ENCODE measurements at places on chromosomes 5 and 9.

GRCh38 chr5:75091597-75091996 is 39.2 kb upstream of the GCNT4 start:
- DNase-seq: no peak

DNA sequence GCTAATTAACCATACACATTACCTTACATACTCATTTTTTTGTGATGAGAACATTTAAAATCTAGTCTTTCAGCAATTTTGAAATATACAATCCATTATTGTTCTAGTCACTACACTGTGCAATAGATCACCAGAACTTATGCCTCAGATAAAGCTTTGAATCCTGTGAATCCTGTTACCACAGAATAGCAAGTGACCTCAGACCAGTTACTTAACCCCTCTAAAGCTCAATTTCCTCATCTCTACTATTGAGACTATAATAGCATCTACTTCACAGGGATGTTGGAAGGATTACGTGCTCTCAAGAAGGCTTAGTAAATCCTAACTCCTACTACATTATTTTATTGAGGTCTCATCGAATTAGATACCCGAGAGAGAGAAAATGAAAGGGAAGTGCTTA is 60.2 kb upstream of the PIP5K1B start:
- DNase-seq: no peak

GRCh38 chr9:99948896-99949295 is 42.4 kb downstream of the STX17 start:
- DNase-seq: no peak

DNA sequence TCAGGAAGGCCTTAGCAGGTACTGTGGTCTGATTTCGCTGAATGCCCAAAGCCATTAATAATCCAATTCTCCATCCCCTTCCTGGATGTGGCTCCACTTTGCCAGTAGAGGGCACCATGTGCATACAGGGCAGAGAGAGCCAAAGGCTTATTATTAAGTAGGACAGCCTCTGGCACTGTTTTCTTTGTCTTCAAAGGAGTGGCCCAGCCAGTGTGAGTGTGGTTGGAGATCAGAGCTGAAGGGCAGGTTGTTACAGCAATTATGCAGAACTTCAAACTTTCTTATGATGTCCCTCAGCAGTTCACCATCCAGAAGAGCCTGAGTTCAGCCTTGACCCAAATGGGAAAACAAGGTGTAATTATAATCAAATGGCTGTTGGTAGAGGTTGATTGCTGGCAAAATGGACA is 38.6 kb upstream of the CEMIP2 start:
- DNase-seq: peak; percentile 49

DNA sequence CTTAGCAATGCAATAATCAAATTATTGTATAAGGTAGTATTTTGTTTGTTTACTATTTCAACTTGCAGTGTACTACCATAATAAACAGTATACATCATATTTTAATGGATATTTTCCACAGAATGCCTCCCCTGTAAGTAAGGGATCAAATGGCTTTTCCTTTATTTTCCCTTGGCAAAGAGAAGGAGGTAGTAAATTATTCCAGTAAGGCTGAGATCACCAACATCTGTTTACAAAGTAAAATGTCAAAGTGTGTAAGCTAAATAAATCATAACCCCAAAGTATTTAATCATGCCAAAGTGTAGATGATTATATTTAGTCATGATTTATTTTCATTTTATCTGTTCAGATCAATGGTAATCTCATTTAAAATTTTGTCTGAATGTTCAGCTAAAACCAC is 537.6 kb downstream of the PRDM9 start:
- no peak for DNase-seq

- no peak for DNase-seq
Observed at GRCh38 chr5:177593511-177593910, 1.5 kb downstream of the TMED9 start.

GRCh38 chr5:74164725-74165235 is 475.7 kb downstream of the ENC1 start:
- no peak for DNase-seq

- DNase-seq: no peak
Observed at GRCh38 chr9:18896531-18897179, 136.4 kb downstream of the SAXO1 start.

DNA sequence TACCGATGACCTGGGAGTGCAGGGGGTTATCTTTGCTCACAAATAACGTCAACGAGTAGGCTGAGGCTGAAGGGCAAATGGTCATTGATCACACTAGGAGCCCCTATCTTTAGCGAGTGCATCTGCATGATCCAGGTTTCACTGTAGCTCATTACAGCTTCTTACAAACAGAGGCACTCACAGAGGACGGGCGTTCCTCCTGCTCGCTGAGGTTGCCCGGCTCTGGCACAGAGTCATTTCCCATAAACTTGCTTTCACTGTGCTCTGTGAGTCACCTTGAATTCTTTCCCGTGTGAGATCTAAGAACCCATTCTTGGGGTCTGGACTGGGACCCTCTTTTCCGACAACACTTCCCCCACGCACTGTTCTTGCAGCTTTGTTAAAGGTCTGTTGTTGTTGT is 1.9 kb upstream of the PAEP start:
- DNase-seq: no peak

DNA sequence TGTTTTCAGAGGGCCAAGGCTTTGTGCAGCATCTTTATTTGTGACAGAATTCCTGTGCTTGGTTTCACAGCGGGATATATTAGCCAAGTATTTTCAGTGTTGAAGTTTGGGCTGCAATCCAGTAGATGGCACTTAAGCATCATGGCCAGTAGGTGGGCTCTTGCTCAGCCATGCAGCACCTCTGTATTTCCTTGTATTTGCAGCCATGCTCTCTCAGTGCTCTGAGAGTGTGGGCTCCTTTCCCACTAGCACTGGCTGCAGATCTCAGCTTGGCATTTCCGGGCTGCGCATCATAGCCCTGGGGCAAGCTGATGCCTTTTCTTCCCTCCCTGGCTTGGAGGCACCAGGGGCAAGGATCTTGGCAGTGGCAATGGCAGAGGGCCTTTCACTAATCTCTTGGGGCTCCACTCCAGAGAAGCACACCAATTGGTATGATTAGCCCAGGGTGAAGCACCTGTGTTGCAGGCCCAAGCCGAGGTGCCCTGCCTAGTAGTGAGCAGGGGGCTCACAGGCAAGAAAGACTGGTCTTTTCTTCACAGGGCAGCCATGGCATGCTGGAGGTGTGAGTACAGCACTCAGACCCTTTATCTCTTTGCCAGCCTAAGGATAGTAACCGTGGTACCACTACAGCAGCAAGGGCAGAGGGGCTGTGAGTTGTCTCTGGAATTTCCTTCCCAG is 48.3 kb downstream of the SLCO6A1 start:
- DNase-seq: no peak

Measured in NCI-H526 treated with DMSO at 0.1 percent for 48 hours (cell line).